Endothelial cell of umbilical vein (primary cell): ENCODE measurements at places on chromosomes 5 and 9.

- H3K4me3 ChIP-seq = no peak overlapping the region
- H3K36me3 ChIP-seq = no peaks in the 10 kb centered on the region
These were observed 44.7 kb upstream of the ZNF608 start for GRCh38 chr5:124790895-124791732.

DNA sequence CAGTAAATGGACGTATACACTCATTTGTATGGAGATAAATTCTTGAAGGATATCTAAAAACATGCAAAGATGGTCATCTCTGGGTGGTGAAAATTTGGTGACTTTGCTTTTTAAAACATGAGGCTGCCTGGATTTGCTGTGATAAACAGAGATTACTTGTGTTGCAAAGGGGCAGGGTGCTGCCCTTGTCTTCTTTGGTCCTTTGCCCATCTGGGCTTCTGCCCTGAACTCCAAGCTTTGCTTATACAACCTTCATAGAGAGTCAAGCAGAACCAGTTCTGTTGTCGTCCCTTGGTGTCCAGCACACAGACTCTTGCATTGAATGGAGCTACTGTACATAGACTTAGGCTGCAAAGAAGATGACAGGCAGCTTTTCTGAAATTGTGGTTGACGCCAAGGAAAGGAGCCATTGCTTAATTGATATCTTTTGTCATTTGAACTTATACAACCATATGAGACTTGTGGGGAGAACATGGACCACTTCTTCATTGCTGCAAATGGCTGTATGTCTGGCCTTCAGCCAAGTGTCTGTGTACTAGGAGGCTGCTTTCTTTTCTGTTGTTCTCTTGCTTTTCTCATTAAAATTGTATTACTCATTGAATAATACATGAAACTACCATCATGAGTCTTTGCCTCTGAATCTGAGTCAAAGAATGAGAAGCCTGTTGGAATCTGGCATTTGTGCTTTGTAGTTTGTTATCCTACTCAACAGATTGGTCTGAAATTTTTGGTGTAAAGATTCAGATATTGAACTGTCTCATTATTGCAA is 152.5 kb downstream of the DMRT2 start:
- no peaks in the 10 kb centered on the region for H3K36me3 ChIP-seq
- H3K27ac ChIP-seq = no peak overlapping the region
- no peak overlapping the region for H3K4me3 ChIP-seq
- no peaks in the 10 kb centered on the region for H3K27me3 ChIP-seq
- no peaks in the 10 kb centered on the region for H3K4me1 ChIP-seq
- DNase-seq = no peak

GRCh38 chr5:53123702-53124101 is 14.1 kb upstream of the MOCS2 start:
- H3K27me3 ChIP-seq = no peaks in the 10 kb centered on the region
- no peak overlapping the region for H3K4me3 ChIP-seq
- no peak overlapping the region for H3K27ac ChIP-seq

DNA sequence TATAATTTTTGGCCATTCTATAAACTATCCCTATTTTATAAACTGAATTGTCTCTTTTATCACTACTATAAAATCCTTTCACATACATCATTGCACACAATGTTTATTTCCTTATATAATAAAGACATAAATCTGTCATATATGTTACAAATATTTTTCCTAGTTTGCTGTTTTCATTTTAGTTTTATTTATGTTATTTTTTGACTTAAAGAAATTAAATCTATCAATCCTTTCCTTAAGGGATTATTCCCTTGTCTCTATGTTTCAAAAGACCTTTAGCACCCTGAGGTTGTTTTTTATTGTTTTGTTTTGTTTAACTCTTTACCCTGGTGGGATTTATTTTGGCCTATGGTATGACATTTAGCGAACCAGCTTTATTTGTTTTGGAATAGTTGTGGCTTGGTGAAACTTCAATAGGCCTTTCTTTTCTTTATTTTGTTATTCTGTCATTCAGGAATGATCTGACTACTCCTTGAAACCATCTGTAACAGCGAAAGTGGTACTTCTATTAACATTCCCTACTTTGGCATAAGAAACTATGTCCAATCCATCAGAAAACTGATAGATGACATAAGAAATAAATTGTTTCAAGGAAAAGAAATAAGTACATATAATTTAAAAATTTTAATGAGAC is 125.9 kb downstream of the CEP120 start:
- no peak for DNase-seq
- no peaks in the 10 kb centered on the region for H3K36me3 ChIP-seq
- H3K27me3 ChIP-seq = no peaks in the 10 kb centered on the region
- H3K4me1 ChIP-seq = no peaks in the 10 kb centered on the region
- H3K4me3 ChIP-seq = no peak overlapping the region

- H3K27ac ChIP-seq = no peak overlapping the region
- DNase-seq = no peak
- H3K4me3 ChIP-seq = no peak overlapping the region
- peaks cover 6% of the 10 kb centered on the region for H3K4me1 ChIP-seq
- H3K36me3 ChIP-seq = no peaks in the 10 kb centered on the region
These were observed 16.5 kb downstream of the KIAA1958 start for GRCh38 chr9:112503170-112503569.

DNA sequence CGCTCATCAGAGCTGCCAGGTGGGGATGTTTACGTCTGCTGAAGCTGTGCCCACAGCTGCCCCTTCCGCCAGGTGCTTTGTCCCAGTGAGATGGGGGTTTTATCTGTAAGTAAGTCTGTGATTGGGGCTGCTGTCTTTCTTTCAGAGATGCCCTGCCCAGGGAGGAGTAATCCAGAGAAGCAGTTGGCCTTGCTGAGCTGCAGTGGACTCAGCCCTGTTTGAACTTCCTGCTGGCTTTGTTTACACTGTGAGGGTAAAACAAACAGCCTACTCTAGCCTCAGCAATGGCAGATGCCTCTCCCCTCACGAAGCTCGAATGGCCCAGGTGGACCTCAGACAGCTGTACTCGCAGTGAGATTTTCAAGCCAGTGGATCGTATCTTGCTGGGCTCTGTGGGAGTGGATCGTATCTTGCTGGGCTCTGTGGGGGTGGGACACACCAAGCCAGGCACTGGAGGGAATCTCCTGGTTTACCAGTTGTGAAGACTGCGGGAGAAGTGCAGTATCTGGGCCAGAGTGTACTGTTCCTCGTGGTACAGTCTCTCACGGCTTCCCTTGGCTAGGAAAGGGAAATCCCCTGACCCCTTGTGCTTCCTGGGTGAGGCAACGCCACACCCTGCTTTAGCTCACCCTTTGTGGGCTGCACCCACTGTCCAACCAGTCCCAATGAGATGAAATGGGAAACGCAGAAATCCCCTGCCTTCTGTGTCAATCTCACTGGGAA is 530.1 kb upstream of the DMAC1 start:
- no peaks in the 10 kb centered on the region for H3K36me3 ChIP-seq
- no peak for DNase-seq
- no peaks in the 10 kb centered on the region for H3K27me3 ChIP-seq
- H3K4me3 ChIP-seq = no peak overlapping the region

GRCh38 chr9:70525519-70525918 is 111.1 kb upstream of the KLF9 start:
- peaks cover 8% of the 10 kb centered on the region for H3K4me1 ChIP-seq
- DNase-seq = peak; percentile 74
- peak overlapping the region; percentile 43 for H3K27ac ChIP-seq
- no peaks in the 10 kb centered on the region for H3K27me3 ChIP-seq
- no peaks in the 10 kb centered on the region for H3K36me3 ChIP-seq
- no peak overlapping the region for H3K4me3 ChIP-seq

DNA sequence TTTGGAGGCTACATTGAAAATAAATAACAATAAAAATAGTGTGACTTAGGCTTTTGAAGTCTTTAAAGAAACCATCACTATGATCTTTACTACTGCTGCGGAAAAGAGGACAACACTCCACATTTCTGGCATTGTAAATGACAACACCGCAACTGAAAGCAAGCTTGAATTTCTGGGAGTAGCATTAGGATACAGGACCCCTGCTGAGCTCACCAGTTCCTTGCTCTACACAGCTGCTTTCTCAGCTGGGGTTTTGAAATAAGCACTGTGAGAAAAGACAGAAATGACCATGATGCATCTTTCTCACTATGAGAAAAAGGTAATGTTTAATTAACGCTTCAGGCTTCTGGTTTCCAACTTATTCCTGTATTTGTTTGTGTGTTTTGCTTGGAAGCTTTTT is 168.0 kb downstream of the TAF11L14 start:
- no peak overlapping the region for H3K4me3 ChIP-seq
- no peak overlapping the region for H3K27ac ChIP-seq
- DNase-seq = no peak
- peaks cover 3% of the 10 kb centered on the region for H3K4me1 ChIP-seq
- H3K36me3 ChIP-seq = no peaks in the 10 kb centered on the region

DNA sequence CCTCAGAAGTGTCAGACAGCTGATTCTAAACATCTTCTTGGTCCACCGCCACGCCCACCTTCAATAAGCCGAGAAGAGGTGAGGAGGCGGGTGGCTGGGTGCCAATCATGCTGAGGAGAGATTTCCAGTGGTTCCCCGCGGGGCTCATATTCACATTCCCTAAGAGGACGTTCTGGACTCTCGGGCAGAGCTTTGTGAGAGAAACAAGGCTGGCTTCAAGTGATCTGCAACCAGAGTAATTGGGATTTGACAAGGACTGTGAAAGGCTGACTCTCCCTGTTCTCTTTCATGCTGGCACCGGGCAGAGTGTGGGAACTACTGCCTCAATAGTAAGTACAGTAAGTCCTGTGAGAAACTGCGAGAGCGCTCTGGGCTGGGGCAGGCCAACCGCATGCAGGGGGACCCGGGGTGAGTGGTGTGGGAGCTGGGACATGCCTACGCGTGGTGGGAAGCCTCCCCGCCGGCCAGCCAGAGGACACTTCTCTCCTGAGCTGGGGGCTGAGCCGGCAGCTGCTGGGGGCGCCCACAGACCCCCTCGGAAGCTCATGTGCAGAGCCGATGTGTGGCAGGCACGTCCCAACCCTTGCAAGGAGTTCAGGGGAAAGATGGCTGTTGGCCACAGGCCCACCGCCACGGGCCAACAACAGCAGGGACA is 110.9 kb downstream of the LIFR start:
- no peaks in the 10 kb centered on the region for H3K36me3 ChIP-seq
- H3K4me3 ChIP-seq = no peak overlapping the region
- H3K4me1 ChIP-seq = no peaks in the 10 kb centered on the region
- no peak overlapping the region for H3K27ac ChIP-seq
- peak; percentile 9 for DNase-seq

DNA sequence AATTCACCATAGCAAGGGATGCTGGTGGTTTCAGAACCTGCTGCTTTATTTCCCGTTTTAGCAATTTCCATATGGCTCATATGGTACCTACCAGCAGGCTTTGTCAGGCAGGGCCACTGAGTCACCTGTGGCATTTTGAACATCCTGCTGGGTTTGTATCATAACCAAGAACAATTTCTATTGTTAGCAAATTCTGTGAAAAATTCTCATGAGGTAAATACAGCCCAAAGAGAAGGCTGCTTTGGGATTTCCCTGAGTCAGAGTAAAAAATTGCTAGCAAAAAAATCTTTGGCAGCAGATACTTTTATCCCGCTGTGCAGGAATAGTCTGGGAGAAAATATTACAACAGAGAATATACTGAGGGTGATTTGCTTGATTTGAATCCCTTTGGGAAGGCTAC is 52.7 kb downstream of the PRR16 start:
- H3K4me3 ChIP-seq = no peak overlapping the region
- no peak for DNase-seq
- no peak overlapping the region for H3K27ac ChIP-seq
- H3K4me1 ChIP-seq = no peaks in the 10 kb centered on the region
- H3K36me3 ChIP-seq = no peaks in the 10 kb centered on the region

GRCh38 chr5:142053426-142054151 is 40.8 kb upstream of the GNPDA1 start:
- H3K27me3 ChIP-seq = peaks cover 2% of the 10 kb centered on the region
- DNase-seq = peak; percentile 33
- H3K27ac ChIP-seq = no peak overlapping the region
- H3K4me3 ChIP-seq = no peak overlapping the region
- H3K36me3 ChIP-seq = no peaks in the 10 kb centered on the region
- peaks cover 10% of the 10 kb centered on the region for H3K4me1 ChIP-seq

DNA sequence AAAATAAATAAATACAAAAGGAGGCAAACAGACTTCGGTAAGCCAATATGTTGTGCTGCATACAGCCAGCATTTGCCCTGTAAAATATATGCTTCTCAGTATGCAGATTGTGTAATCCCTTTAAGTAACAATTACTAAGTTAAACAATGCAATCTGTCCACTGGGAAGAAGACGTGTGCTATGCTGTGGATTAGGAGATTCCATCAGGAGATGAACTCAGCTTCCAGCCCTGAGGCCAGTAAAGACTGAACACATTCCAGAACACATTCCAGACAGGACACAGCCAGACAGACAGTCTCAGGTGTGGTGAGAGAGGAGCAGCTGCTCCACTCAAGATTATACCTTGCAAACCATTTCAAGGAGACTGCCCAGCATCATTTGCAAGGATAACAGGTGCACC is 97.8 kb downstream of the MPDZ start:
- no peak overlapping the region for H3K4me3 ChIP-seq
- H3K36me3 ChIP-seq = peaks cover 4% of the 10 kb centered on the region
- no peak for DNase-seq
- no peak overlapping the region for H3K27ac ChIP-seq
- no peaks in the 10 kb centered on the region for H3K27me3 ChIP-seq

GRCh38 chr5:93209476-93209875 is 371.5 kb downstream of the NR2F1-AS1 start:
- DNase-seq = no peak
- no peaks in the 10 kb centered on the region for H3K27me3 ChIP-seq
- no peak overlapping the region for H3K4me3 ChIP-seq
- no peak overlapping the region for H3K27ac ChIP-seq
- H3K36me3 ChIP-seq = no peaks in the 10 kb centered on the region
- H3K4me1 ChIP-seq = no peaks in the 10 kb centered on the region

DNA sequence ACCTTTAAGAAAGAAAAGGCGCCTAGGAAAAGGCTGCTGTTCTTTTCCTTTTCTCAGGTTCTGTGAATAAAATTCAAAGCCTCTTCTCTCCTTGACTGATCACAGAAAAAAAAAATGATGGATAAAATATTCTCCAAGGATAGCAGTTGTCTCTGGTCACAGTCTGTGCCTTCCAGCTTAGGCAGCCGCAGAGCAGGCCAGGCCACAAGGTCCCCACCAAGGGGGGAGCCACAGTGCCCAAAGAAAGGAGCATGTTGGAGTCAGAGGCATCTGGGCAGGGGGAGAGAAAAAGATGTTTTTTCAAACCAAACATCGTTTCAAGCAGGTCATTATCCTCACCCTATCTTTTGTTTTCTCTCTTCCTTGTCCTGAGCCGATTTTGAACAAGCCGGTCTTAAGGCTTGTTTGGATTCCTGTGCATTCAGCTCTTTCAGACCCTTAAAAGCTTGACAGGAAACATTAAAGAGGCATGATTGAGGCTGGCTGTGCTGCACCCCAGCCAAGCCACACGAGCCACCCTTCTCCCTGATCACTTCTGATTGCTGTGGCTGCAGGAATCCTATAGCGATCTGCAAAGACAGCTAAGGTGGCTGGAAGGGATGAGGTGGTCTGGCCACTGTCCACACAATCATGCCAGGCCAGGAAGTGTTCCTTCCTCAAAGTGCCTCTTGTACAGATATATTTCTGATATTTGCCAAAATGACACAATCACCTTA is 284.6 kb upstream of the TLE4 start:
- no peaks in the 10 kb centered on the region for H3K4me1 ChIP-seq
- no peak for DNase-seq
- no peak overlapping the region for H3K4me3 ChIP-seq
